ENCODE measurements at places on chromosomes 6 and 20.

- DNase-seq = no peak
Observed at GRCh38 chr6:168181876-168182275, 102.9 kb upstream of the FRMD1 start.

GRCh38 chr6:17361013-17361412 is 32.4 kb upstream of the CAP2 start:
- DNase-seq = no peak

GRCh38 chr6:3026791-3027626 is 27.3 kb downstream of the NQO2 start:
- DNase-seq = no peak

DNA sequence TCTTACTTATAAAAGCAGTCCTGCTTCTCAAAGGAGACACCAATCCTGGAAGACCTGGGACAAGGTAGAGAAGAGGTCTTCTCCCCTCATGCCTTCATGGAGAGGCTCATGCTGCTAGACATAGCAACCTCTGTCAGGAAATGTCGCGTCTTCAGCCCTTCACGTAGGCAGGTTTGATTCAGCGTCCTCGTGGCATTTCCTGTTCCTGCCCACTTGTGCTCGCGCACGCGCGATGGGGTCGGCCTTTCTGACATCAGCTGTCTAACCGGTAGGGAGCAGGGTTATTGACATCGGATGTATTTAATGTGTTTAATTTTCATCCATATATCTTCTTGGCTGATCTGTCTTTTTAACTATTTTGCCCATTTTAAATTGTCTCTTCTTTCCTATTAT is 292.4 kb downstream of the THBS2 start:
- no peak for DNase-seq

- no peak for DNase-seq
Observed at GRCh38 chr6:31879143-31879542, 346 bp upstream of the SLC44A4 start.

GRCh38 chr20:9617940-9618339 is 103.5 kb downstream of the LAMP5 start:
- DNase-seq = peak; percentile 79

DNA sequence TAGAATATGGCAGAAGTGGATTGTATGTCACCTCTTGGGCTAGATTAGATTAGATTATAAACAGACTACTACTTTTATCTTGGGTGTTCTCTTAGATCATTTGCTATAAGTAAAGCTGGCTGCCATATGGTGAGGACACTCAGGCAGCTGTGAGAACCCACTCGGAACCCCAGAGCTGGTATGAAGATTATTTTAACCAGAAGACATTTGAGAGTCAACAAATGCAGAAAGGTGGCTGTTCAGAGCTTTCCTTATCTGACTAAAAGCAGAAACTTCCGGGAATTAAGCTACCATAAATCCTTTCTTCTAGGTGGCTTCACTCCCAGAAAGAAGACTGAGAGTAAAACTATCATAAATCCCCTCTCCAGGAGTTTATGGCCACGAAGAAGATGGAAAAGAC is 91.9 kb downstream of the RNGTT start:
- no peak for DNase-seq

- no peak for DNase-seq
Observed at GRCh38 chr6:77021778-77022177, 441.5 kb downstream of the HTR1B start.

- no peak for DNase-seq
Observed at GRCh38 chr6:87705070-87705691, 3.1 kb upstream of the AKIRIN2 start.

DNA sequence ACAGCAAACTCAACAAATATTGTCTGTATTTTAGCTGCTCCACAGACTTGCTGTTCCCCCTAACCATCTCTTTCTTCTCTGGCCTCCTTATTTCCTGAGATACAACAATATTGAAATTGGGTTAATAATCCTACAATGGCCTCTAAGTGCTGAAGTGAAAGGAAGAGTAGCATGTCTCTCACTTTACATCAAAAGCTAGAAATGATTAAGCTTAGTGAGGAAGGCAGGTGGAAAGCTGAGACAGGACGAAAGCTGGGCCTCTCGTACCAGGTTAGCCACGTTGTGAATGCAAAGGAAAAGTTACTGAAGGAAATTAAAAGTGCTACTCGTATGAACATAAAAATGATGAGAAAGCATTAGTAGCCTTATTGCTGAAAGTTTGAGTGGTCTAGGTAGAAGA is 63.8 kb downstream of the ELOVL5 start:
- DNase-seq = no peak

- DNase-seq = no peak
Observed at GRCh38 chr6:10793695-10794094, 44.6 kb downstream of the MAK start.

DNA sequence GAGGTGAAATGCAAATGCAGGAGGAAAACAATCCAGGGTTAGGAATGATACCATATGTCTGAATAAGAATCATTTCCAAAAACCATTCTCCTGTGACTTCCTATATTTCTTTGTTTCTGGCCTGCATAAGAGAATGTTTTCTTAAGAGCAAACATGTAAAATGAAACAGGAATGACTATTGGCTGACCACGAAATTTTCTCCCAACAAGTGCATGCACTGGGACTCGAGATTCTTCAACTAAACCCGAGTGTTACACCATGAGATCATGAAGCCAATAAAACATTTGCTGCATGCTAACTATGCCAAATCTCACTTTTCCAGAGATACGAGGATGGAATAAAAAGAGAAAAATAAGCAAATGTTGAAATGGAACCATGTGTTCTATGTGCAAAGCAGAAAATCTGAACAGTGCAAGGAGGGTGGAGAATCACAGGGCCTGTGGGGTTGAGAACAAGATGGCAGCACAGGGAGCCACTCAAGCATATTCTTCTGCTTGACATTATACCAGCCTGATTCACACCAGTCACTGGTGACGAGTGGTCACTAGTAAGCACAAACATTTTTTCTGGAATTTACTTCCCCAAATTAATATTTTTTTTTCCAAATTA is 212.2 kb upstream of the FOXA2 start:
- no peak for DNase-seq

DNA sequence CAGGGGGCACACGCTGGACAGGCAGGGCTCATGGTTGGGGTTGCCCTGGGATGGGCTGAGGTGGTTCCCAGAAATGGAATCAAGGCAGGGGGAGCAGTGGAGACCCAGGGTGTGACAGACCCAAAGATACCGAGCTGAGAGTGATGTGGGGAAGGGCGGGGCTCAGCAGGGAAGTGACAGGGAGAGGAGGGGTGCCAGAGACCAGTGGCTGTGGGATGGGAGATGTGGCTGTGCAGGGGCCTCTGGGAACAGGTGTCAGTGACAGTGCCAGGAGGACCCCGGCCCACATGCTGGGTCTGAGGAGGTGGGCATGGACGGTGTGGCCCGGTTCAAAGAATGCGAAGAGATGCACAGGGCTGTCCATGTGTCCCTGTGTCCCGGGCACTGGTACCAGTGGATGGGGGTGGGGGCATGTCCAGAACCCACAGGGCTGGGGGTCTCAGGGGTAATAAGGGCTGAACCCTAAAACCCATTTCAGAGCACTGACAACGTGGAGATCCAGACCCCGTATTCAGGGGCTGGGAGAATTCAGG is 1.0 kb downstream of the CABLES2 start:
- no peak for DNase-seq

- DNase-seq = no peak
Observed at GRCh38 chr20:41074441-41074840, 45.8 kb downstream of the TOP1 start.

GRCh38 chr20:23875606-23876237 is 3.8 kb downstream of the CST5 start:
- no peak for DNase-seq

DNA sequence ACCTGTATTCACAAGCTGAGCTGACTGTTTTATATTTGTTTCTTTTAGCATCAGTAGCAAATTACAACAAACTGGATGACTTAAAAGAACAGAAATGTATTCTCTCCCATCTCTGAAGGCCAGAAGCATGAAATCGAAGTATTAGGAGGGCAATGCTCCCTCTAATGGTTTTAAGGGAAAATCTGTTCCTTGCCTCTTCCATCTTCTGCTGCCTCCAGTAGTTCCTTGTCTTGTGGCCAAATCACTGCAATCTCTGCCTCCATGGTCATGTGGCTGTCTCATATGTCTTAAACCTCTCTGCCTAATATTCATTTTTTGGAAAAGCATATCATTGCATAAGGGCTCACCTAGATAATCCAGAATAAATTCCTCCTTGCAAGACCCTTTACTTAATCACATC is 25.2 kb upstream of the ASCC3 start:
- DNase-seq = no peak

DNA sequence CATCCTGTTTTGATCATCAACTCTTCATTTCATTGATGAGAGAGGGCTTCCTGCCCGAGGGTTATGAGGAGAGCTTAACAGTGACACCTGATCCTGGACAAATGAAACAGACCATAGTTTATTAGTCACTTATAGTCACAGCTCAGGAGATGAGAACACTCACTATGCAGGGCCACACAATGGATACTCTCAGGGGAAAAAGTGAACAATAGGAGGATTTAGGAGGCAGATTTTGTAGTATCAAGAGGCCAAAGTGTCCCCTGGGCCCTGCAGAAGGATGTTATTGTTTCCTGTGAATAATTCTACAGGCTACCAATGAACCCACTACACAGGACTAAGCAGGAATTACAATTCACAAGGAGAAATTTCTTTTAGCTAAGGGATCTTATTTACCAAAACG is 772.8 kb upstream of the MAN1A1 start:
- DNase-seq = no peak

- no peak for DNase-seq
Observed at GRCh38 chr6:137216106-137216505, 3.1 kb downstream of the IFNGR1 start.

- DNase-seq = no peak
Observed at GRCh38 chr6:3484946-3485345, 28.1 kb upstream of the SLC22A23 start.

GRCh38 chr6:88454658-88455057 is 288.5 kb upstream of the CNR1 start:
- DNase-seq = no peak

DNA sequence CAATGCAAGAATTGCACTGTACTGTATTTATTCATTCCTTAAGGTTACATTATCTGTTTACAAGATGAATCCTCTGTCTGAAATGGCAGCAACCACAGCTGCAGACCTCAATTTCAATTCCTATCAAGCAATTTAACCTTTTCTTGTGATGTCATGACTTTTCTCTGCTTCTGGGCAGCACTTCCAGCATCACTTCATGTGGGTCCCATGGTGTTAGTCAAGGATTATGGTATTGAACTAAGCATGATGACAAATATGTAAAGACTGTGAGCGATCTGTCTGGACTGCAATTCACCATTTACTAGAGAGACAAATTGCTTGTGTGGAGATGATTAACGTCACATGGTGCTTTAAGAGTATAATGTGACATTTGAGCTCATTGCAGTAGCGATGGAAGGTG is 90.5 kb upstream of the CCN2 start:
- DNase-seq = no peak

DNA sequence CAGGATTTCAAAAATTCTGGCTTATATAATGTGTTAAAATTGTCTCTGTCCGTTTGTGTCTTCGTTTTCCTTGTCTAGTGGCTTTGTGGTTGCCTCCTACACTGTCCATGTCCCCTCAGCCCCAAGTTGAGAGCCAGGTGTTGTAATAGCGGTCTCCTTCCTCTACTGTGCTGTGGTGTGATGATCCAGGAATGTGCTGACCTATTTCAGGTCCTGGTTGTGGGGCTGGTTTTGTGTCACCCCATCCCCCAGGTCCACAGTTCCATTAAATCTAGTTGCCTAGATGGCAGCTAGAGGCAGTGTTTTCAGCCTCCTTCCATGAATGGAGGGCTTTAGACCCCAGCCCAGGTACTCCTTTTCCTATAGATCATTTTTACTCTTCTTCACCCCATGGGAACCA is 128.7 kb downstream of the DNAH8 start:
- no peak for DNase-seq

- DNase-seq = no peak
Observed at GRCh38 chr6:121395736-121396135, 39.7 kb upstream of the GJA1 start.

GRCh38 chr20:58017231-58017969 is 211.1 kb downstream of the ANKRD60 start:
- no peak for DNase-seq

GRCh38 chr6:83108378-83108777 is 40.9 kb downstream of the DOP1A start:
- DNase-seq = no peak

- no peak for DNase-seq
Observed at GRCh38 chr6:56280126-56280525, 32.7 kb upstream of the COL21A1 start.

DNA sequence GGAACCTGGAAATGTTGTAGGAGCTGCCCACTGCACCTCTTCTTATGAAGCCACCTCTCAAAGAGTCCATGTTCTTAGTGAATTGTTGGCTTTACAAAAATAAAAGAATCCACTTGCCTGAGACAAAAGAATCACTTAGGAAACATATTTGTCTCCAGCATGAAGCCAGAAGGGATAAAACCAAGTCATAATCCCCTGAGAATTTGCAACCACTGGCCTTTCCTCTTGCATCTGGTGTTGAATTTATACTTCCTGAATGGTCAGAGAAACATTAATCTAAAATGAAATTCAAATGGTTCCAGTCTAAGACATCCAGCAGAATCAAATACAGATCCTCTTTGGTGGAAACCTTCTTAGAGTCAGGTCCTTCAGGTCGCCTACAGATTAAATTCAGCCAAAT is 192.5 kb upstream of the ECI2 start:
- no peak for DNase-seq

DNA sequence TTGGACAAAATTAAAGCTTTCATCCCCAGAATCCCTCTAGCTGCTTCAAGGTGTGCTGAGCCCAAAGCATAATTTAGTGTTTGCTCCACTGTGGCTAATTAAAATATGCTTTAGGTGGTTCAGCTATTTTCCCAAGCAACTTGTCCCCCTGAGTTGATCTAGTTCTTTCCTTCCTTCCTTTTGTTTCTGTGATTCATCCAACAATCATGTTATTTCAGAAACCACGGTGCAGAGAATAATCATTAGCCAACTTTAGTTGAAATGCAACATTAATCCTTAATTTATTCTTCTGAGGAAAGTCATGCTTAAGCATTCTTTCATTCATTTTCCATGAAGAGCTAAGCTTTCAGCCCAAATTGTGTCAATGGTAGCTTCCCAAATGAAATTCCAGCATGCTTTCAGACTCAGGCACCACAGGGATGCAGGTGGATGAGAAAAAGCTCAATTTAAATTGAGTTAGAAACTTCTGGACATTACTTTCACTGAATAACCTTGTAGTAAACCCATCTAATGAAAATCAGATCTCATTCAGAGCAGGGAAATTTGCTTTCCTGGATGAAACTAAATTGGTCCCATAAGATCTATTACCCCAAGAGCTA is 209.0 kb upstream of the NT5E start:
- DNase-seq = no peak

GRCh38 chr6:95923518-95923917 is 92.3 kb upstream of the FUT9 start:
- no peak for DNase-seq

DNA sequence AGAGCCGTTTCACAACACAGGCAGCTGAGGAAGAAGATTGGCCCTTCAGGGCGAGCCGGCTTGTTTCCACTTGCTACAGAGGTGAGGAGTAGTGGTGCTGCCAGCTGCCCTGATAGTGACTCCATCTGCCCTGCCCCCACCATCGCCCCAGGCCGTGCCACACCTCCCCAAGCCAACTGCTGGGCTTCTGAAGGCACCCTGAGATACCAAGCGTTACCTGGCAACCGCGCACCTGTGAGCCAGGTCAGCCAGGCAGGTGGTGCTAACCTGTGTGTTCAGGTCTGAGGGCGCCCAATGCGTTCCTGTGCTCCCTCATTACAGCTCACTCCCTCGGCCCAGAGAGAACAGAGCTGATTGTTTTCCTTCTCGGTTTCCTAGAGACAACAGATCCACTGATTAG is 299.1 kb upstream of the ID4 start:
- peak; percentile 97 for DNase-seq

All from NCI-H2171 (cell line).